ENCODE measurements at places on chromosomes 6 and 20.

DNA sequence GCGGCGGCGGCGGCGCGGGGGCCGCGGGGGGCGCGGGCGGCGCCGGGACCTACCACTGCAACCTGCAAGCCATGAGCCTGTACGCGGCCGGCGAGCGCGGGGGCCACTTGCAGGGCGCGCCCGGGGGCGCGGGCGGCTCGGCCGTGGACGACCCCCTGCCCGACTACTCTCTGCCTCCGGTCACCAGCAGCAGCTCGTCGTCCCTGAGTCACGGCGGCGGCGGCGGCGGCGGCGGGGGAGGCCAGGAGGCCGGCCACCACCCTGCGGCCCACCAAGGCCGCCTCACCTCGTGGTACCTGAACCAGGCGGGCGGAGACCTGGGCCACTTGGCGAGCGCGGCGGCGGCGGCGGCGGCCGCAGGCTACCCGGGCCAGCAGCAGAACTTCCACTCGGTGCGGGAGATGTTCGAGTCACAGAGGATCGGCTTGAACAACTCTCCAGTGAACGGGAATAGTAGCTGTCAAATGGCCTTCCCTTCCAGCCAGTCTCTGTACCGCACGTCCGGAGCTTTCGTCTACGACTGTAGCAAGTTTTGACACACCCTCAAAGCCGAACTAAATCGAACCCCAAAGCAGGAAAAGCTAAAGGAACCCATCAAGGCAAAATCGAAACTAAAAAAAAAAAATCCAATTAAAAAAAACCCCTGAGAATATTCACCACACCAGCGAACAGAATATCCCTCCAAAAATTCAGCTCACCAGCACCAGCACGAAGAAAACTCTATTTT lies 2.0 kb downstream of the FOXC1 start:
- DNase-seq: no peak

GRCh38 chr20:33490023-33490933 lies at the start of gene CBFA2T2:
Gene CBFA2T2 (plus strand): TSS chr20:33490096. CDS start chr20:33490268, 172 bp downstream.
- no peak for DNase-seq

- DNase-seq: no peak
Measured at GRCh38 chr20:45918779-45919537, 7.0 kb upstream of the PLTP start.

DNA sequence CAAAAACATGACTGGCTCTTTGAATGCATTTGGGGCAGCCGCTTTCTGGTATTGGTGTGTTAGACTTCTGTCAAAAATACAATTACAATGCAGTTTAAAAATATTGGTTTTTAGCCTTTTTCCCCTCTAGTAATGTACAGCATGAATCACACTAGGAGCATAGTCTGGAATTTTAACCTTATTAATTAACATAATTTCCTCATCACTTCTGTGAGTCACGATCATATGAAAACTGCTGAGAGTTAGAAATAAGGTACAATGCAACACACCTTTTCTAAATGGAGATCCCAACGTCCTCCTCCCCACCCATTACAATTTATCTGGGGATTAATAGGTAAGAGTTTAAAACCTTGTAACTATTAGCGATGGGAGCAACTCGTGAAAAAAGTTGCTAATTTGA lies 297.1 kb upstream of the RIMS1 start:
- DNase-seq: no peak

DNA sequence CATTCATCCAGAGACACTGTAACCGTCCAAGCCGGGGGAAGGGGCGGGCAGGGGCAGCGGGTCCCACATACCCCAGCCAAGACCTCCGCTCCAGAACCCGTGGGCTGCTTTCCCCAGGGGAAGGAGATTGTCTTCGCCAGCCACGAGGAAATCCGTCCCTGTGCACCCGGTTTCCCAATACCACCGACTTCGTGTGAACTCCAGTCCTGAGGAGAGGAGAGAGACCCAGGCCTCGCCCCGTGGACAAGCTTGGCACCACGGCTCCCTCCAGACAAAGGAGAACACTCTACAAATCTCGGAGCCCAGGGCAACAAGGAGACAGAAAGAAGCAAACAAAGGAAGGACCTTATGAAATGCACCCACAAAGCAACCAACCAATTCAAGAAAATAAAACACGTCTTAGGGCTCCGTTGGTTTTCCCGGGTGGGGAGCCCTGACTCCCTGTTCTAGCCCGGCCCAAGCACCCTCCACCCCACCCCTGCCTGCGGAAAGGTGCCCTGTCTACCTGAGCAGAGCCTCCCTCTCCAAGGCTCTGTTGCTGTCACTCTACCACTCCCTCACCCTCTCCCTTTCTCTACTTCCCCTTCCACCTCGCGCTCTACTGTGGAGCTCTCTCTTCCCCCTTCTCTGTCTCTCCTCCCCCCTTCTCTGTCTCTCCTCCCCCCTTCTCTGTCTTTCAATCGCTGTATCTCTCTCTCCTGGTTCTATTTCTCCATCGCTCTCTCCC lies 1382.8 kb upstream of the DEFB115 start:
- no peak for DNase-seq

DNA sequence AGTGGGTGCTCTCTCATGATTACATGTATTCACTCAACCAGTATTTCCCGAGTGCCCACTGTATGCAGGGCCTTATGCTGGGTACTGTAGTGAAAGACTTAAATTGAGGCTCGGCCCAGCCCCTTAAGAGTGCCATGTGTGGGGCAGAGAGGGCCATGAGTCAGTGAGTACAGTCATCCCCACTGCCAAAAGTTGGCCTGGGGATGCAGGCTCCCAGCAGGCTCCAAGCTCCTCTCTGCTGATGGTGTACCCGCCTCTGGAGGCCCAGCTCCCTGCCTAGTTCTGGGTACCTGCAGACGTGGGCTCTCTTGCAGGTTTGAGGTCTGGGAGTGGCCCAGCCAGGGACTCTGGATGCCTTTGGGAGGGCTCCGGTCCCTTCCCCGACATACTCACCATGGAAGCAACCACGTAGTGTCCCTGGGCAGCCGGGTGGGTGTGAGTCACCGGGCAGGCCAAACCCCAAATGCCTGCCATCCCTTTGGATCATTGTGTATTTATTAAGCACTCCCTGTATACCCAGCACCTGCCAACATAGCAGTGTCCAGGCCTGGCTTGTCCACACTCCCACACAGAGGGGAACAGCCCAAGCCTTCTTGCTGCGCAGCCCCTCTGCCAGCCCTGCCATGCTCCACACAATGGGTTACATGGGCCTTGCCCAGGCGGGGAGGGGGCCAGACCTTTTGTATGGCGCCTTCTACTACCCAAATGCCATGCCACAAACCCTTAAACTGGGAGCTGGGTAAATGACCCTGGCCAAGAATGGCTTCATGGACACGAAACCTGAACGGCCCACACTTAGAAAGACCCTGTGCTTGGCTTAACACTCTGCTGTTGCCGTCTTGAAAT lies 153.6 kb downstream of the VEGFA start:
- no peak for DNase-seq

- no peak for DNase-seq
Measured at GRCh38 chr6:16712931-16713484, 48.3 kb downstream of the ATXN1 start.

DNA sequence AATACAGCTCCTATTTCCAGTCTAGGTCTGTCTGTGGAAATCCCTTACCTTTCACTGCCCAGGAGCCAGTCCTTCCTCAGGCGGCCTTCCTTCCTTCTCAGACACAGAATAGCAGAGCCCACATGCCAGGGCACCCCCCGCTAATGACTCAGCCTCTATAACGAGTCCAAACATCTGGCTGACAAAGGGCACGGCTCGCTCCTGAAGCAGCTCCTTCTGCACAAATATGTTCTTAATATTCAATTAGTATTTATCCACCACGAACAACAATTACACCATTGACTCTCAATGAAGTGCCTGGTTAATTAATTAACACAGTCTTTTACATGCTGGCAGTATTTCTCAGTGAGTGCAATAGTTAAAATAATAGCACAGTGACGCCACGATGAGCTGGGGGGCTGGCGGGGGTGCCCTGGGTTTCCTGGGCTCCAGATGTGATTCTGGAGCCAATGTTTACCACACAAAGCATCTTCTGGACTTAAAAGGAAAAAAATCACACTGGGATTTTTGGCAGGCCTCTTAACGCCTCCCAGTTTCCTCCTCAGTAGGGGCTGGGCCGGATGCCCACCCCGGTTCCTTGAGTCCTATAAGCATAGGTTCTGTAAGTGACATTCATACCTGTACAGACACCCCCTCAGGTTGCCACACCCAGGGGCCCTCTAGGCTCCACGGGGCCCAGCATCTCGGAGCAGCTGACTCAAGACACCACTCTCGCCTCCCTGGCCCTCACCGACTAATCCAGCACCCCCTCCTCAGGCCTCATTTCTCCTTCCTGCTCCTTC lies 158.6 kb upstream of the MLN start:
- peak; percentile 67 for DNase-seq

GRCh38 chr20:36880741-36881250 lies 4.9 kb downstream of the TLDC2 start:
- DNase-seq: no peak

GRCh38 chr20:24681634-24682495 lies 212.4 kb downstream of the SYNDIG1 start:
- no peak for DNase-seq

DNA sequence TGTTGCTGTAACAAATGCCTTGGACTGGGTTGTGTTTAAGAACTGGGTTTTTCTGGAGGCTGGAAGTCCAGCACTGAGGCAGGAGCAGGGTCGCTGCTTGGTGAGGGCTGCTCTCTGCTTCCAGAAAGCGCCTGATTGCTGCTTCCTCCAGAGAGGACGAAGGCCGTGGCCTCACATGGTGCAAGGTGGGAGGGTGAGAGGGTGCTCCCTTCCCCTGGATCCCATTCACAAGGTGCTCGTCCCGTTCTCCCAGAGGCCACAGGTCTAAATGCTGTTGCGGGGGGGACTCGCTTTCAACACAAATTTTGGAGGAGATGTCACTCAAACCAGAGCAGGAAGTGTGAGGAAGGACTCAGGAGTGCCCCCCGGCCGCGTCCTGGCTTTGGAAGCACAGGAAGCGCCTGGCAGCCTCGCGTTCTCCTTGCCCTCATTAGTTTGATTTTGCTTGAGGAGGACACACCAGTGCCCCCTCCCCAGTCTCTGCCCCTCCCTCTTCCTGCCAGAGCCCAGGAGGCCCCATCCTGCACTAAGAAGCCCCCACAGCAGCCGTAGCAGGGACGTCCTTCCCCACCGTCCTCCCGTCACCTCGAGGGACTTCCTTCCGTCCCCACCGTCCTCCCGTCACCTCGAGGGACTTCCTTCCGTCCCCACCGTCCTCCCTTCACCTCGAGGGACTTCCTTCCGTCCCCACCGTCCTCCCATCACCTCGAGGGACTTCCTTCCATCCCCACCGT lies 7.7 kb upstream of the NKAIN4 start:
- DNase-seq: no peak

- no peak for DNase-seq
Measured at GRCh38 chr20:63706027-63706695, 1.6 kb downstream of the ARFRP1 start.

DNA sequence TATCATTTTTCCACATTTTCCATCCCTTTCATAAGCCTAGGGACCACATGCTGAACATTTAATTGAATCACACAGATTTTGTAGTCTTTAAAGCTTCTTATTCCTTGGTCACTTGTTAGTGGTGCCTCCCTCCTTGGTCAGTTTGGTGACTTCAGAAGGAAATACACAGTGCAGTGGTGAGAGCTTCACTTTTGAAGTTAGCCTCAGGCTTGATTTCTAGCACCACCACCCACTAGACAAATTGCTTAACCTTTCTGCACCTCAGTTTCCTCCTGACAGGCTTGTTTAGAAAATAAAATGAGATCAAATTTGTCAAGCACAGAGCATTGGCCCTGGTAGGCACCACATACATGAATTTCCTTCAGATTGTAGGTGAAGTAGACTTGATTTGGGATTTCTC lies 91.7 kb downstream of the FOXO3 start:
- no peak for DNase-seq

- DNase-seq: no peak
Measured at GRCh38 chr6:86586195-86586594, 351.1 kb upstream of the HTR1E start.

Measured in osteocyte (in vitro differentiated cells).